BJ (cell line): ENCODE measurements at places on chromosomes 3 and 15.
A peak's percentile ranks its signal among the peaks of the same experiment; 100 is the strongest.

GRCh38 chr3:172271386-172271976, 176.8 kb downstream of the GHSR start:
- DNase-seq = no peak

DNA sequence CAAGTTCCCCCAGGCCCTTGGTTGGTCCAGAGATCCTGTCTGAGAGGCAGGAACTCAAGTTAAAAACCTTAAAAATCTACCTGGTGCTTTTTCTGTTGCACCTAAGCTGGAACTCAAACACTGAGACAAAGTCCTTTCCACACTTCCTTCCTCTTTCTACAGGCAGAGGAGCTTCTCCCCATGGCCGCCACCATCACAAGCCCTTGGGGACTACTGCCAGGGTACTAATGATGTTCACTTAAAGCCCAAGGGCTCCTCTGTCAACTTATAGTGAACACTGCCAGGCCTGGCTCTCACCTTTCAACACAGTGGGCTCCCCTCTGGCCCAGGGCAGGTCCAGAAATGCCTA, 26.0 kb downstream of the TM4SF18 start:
- DNase-seq = no peak

DNA sequence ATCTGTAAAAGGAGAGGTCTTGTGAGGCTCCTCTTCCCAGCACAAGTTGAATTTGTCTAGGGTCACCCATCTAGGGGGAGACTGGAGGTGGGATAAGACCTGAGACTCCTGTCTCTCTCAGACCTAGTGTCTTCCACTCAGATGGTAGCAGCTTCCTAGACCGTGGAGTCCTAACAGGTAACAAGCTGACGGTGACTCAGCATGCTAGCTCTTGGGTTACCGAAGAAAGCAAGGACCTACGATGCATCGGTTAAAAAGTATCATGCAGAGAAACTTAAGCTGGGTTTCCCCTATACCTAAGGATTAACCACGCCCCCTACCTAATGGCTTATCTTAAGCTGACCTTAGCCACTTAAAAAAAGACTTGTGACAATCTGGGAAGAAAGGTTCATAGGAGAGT, 7.6 kb downstream of the LRRN1 start:
- no peak for DNase-seq

- DNase-seq = no peak
These were observed 23.1 kb downstream of the BHLHE40 start for GRCh38 chr3:5002174-5002870.

DNA sequence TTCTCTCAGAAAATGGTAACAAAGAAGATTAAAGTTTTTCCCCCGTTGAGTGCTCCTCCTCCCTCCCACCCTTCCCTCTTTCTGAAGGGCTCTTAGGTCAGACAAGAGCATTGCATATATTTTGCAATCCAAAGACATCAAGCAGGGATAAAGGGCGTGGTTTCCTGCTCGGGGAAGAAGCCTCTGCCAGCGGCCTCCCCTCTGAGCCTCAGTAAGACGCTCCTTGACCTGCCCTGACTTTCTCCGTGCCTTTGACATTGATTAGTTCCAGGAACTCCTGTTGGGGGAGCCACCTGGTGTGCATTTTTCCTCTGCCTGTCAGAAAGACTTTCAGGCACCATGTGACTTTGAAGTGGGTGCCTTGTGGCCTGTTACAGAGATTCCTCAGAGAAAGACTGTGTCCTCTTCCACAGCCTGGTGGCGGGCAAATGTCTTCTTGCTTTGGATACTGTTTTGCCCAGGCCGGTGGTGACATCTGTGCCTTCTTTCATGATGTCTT, 87.2 kb upstream of the TBL1XR1 start:
- no peak for DNase-seq

DNA sequence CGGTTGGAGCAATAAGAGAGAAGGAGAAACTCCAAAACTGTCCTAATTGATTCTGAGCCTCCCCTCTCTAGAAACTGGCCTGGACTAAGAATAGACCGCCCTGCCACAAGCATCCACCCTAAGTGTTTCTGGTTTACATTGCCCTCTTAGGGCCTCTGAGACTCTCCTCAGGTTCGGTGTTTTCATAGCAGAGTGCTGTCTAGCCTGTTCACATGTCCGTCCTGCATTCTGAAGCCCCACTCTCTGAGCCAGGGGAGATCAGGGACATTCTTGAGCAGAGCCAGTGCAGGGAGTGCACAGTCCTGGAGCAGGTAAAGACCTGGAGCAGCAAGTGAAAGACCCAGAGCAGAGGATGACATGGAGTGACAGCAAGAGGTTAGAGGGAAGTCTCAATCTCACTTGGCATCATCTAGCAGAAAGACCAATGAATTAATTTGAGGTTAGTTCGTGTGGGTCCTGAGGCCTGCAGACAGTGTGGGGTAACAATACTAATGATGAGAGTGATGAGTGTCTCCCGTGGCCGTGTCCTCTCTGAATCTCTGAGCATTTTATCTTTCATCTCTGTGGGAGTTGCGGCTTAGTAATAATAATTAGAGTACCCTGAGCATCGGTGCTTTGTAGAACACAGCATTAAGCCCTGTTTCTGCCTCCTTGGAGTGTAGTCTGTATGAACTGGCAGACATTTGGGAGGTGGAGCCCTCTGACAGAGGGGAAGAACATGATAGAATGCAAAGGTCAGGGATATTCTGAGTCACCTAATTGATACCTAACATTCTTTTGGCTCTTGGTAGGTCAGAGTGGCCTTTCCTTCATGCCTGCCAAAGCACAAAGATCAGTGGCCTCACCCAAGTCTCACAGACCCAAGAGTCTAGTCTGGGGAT, 24.6 kb downstream of the MAPKBP1 start:
- DNase-seq = no peak

DNA sequence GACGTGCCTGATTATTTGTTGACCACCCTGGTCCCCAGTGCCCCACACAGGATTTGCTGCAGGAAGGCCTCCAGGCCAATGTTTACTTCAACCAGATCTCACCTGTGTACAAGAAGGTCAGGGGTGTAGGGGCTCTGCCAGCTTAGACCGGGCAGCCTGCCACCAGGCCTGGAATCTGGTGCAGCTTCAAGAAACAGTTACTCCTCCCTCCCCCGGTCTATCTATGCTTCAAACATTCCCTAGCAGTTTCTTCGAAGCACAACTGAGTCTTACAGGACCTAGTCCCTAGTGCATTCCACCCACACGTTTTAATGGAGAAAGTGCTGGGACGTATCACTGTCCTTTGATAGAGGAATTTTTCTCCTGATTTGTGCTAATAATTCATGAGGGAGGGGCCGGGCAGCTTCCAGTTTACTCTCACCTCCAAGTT, 8.0 kb downstream of the SH3BP5 start:
- no peak for DNase-seq

DNA sequence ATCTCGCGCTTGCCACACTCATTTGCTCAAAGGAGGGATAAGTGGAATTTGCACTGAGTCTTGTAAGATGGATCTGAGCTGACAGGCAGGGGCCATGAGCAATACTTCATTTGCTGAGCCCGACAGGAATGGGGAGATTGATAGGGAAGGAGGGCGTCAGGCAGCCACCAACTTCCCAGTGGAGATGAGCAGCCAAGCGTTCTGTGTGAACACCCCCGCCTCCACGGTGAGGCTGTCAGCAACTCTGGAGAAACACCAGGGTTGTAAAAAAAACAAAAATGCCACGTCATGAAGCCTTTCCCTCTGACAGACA, 36.8 kb downstream of the TLE3 start:
- no peak for DNase-seq

DNA sequence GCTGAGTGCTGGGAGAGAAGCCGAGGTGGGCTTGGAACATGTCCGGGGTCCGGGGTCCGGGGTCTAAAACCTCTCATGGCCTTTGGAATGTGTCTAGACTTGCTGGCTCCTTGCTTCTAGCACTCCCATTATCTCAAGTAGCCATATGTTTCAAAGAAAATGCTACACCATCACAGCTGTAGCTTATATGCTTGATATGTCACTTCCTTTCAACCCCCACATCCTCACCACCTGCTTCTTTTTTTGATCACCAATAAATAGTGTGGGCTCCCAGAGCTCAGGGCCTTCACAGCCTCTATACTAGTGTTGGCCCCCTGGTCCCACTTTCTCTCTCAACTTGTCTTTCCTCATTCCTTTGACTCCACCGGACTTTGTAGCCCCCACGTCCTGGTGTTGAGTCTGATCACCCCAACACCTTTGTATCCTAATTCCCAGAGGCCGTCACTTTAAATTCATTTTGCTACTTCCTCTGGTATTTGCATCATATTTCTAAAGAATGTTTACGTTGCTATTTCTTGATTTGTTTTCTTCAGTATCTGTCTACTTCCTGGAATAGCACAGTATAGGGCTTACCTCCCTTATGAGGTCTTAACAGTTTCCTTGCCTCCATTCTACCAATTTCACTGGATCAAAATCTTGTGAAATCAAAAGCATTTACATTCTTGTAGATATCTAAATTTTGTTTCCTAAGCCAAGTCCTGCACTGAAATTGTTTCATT, 71.9 kb upstream of the CHRNB4 start:
- DNase-seq = no peak

- peak; percentile 41 for DNase-seq
These were observed 342.2 kb downstream of the NLGN1 start for GRCh38 chr3:173739726-173740125.

DNA sequence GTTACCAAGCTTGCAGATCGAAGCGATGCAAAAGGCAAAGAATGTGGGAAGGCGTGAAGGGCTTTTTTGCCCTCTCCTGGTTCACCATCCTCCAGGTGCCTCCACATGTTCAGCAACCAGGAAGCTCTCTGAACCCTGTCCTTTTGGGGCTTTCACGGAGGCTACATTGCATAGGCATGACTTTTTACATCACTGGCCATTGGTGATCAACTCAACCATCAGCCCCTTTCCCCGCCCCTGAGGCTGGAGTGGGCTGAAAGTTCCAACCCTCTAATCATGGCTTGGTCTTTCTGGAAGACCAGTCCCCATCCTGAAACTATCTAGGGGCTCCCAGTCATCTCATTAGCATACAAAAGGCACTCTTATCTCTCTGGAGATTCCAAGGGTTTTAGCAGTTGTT, 52.6 kb downstream of the UACA start:
- DNase-seq = no peak

DNA sequence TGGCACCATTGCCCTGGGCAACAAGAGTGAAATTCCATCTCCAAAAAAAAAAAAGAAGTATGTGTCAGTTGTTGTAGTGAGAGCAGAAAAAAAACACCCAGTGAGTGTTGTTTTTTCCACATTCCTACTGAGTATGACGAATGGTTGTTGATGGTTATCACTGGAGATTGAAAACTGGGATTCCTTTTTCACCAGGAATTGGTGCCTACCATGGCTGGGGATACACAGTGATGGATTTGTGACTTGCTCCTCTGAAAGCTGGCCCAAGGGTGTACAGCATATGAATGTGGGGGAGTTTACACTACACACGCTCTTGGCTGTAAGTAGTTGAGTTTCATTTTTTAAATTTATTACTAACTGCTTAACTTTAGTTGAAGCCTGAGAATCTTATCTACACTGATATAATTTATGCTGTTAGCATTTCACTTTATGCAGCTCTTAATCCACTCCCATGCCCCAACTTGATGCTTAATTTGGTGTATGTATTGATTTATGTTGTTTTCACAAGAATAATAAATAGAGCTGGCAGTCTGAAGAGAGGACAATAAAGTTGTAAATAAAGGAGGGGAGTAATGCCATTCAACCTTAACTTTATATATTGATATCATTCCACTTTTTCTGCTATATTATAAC, 56.0 kb upstream of the MME start:
- DNase-seq = no peak

DNA sequence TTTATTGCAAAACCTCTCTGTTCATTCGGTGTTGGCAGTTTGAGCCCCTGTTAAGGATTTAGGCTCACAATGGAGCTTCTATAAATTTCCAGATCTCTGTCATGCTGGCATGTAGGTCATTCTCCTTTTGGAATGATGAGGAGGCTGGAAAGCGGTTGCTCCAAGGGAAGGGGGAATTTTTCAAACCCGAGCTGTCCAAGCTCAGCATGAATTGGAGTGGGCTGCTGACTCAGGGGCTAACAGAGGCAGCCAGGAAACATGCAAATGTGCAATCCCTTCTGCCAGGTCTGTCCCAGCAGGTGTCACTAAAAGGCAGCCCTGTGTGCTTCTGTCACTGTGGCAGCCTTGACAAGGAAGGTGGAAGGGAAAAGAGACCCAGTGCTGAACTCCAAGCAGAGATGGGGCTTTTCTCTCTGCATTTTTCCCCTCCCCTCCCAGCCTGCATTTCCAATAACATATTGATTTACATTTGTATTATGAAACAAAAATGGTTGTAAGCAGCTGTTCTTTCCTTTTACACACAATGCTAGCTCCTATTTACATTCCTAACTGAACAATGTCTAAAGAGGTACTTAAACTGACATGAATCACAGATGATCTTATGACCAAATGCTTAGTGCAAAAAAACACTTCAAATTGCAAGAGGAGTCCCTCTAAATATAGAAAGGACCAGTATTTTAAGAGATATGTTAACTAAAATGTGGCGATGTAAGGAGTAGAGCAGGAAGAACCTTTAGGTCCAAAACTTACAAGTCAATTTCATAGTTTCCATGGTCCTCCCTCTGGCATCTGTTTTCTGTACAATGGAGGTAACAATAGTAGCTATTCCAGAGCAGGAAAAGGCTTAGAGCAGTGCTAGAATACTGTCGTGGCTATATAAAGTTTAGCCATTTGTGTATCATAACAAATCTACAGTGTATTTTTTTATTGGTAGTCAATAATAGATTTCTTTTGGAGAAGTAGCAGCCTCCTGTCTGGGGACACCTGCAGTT, 84.5 kb upstream of the ATP10A start:
- DNase-seq = no peak

DNA sequence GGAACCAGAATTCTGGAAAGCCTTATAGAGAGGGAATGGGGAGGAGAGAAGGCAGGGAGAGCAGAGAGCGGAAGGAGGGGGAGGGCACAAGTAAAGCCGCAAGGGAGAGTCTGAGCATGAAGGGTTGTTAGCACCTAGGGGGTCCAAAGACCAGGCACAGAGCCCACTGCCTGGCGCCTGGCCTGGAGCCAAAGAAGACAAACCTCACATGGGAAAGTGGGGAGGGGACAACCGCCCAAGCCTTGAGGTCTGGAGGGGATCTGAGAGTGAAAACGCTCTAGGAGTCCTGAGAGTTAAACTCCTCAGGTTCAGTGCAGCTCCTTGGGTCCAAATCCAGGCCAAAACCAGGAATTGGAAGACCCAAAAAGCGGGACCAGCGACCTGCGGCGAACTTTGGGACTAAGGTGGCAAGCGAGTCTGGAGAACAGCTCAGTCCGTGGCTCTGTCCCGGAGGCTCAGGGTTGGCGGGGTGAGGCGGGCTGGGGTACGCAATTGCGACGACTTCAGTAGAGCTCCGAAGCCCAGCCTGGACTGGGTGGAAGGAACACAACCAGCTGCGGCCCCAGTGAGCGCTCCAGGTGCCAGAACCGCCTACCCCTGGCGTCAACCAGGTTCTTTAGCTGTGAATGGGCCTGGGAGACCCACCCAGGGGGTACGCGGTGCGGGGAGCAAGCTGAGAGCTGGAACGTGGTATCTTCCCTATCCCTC, 807 bp upstream of the INAFM2 start:
- DNase-seq = no peak

DNA sequence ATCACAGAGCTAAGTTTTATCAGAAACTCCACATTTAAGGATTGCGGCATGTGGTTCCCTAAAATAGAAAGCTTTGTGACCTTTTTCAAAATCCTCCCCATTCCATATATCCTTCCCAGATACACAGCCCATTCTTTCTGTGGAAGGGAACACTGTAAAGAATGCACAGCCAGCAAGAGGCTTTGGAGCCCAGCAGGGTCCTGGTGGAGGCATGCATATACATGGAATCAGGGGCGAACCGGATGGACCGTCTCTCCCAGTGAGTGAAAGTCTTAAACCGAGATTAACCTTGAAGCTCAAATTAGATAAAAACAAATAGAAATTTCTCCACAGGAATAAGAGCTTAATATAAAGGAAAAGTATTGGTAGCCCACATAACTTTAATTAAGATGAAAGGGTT, 436.2 kb upstream of the MDFIC2 start:
- DNase-seq = no peak
